ENCODE measurements at places on chromosomes 3 and 15.
A peak's percentile ranks its signal among the peaks of the same experiment; 100 is the strongest.

DNA sequence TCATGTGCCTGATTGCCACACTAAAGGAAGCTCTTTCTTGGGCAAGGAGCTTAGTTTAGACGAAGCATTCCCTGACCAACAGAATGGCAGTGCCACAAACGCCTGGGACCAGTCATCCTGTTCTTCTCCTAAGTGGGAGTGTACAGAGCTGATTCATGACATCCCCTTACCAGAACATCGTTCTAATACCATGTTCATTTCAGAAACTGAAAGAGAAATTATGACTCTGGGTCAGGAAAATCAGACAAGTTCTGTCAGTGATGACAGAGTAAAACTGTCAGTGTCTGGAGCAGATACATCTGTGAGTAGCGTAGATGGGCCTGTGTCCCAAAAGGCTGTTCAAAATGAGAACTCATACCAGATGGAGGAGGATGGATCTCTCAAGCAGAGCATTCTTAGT is 18.4 kb downstream of the SENP5 start:
- DNase-seq, result no peak

GRCh38 chr3:18424729-18425640 is at the start of gene SATB1:
Gene SATB1, minus strand, starts transcription at chr3:18425339. Its CDS starts 4,372 bp downstream, at chr3:18420967.
- peak; percentile 91 for DNase-seq

DNA sequence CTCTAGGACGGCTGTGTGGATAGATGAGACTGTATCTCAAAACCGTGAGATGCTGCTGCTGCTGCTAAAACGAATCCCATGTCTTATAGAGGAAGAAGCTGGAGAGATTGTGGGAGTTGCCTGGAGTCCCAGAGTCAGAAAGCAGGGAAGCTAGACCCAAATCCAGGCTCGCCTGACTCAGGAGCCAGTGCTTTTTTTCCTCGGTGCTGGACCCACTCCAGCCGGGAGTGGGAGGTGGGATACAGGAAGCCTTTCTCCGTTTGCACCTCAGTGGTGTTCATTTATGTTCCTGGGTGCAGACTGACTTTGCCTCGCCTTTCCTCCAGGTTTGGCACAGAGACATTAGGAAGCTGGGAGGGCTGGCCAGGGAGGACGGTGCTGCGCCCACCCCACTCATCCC is 150.9 kb upstream of the LINGO1 start:
- DNase-seq, result no peak

DNA sequence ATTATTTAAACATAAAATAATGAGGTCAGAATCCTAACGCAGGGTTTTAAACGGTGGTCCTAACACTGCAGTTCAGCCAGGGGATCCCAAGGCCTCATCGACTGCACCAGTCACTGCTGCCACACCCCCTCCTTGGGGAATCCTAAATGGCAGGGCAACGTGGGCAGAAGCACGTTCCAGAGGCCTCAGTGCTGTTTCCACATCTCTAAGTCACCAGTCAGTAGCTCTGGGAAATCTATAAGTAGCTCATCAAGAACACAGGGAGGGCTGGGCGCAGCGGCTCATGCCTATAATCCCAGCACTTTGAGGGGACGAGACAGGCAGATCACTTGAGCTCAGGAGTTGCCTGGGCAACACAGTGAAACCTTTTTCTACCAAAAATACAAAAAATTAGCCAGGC is 47.5 kb downstream of the PRTG start:
- DNase-seq, result peak; percentile 63

- no peak for DNase-seq
Measured at GRCh38 chr3:153892126-153892525, 229.1 kb upstream of the ARHGEF26 start.

GRCh38 chr3:11845651-11846050 is 1.0 kb downstream of the TAMM41 start:
- peak; percentile 2 for DNase-seq

- no peak for DNase-seq
Measured at GRCh38 chr15:99252326-99252725, 1.0 kb downstream of the LRRC28 start.

DNA sequence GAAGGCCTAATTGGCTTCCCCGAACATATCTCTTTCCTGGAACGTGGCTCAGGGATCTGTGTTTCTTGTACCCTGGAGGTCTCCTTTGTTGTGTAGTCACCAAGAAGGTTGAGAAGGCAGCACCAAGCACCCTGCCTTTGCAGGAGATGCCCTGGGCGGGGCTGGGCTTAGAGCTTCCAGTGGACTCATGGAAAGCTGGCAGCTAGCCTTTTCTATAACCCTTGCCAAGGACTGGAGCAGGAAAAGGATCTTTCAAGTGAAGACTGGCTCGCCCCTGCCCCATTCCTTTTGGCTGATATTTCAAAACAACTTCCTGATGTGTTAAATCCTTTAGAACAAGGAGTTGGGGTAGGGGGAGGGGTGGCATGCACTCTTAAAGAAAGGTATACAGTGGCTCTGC is 58.9 kb upstream of the EPHA6 start:
- DNase-seq, result no peak

DNA sequence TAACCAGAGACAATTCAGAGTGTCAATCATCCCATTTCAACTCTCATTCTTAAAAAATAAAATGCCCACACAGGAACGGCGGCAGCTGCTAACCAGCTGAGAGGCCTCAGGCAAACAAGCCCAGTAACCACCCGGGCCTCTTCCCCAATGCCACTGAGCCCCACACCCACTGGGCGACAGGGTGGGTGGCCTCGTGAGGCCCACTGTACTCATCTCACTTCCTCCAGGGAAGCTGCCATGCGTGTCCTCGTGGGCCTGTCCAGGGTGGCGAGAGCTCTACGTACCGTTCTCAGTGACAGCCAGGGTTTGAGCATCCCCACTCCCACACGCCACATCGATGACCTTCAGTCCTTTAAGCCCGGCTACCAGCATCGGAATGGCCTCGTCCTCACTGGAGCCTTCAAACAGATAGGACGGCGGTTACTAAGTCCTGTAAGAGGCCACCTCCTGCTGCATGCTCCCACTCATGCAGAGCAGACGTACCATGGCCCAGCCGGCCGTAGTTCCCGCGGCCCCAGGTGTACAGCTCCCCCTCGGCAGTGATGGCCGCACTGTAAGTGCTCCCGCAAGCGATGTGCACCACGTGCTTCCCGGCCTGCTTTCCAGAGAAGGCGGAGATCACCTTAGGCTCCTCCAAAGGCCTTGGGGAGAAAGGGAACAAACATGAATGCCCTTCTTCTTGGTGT is 56.5 kb downstream of the HERC2 start:
- no peak for DNase-seq

Measured in retina (tissue), 1 donor.